MV-4-11 (cell line): ENCODE measurements at places on chromosomes 4 and X.

- no peak for DNase-seq
These were observed 333.3 kb downstream of the BCOR start for GRCh38 chrX:39764441-39764914.

- no peak for DNase-seq
These were observed 68.4 kb downstream of the SLC10A7 start for GRCh38 chr4:146453181-146453807.

GRCh38 chrX:825991-826390, 195.4 kb downstream of the SHOX start:
- no peak for DNase-seq

DNA sequence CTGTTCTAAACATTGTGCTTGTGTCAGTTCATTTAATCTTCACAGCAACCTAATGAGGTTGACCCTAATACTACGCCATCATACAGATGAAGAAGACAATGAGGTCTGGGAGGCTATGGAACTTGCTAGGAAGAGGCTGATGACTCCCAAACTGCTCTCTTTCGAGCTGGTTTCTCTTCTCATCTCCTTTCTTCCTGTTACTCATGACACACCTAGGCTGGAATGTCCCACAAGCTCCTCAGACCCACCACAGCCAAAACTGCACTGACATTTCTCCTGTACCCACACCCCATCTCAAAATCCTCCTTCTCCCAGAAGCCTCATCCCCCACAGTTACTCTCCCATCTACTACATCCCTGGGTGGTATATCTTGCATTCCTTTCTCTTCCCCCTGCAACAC, 27.4 kb upstream of the PJA1 start:
- no peak for DNase-seq

DNA sequence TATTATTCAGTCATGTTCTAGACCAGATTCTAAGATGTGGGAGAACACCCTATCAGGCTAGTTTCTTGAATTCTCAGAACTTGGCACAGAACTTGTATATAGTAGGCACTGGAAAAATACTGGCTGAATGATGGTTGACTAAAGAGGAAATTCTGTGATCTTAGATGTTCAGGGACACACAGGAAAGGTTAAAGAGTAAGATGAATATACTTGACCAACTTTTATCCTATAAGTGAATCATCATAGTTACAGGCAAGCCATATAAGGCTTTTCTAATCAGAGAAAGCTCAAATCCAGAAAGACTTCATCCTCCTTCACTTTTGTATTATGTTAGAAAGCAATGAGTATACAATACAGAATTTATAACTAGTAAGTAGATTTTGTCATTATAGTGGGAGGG, 53.8 kb downstream of the SEPTIN11 start:
- DNase-seq = no peak

DNA sequence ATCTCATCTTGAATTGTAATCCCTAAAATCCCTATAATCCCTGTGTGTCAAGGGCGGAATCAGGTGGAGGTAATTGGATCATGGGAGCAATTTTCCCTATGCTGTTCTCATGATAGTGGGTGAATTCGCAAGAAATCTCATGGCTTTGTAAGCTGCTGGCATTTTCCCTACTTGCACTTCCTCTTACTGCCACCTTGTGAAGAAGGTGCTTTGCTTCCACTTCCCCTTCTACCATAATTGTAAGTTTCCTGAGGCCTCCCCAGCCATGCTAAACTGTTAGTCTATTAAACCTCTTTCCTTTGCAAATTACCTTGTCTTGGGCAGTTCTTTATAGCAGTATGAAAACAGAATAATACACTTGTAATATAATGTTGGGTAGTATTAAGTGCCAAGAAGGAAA, 1087.4 kb upstream of the SLIT2 start:
- DNase-seq = peak; percentile 0

GRCh38 chrX:68725756-68726365, 78.4 kb downstream of the STARD8 start:
- no peak for DNase-seq

- no peak for DNase-seq
These were observed 394.5 kb downstream of the BCOR start for GRCh38 chrX:39703307-39703706.

- no peak for DNase-seq
These were observed 37.9 kb downstream of the FAT1 start for GRCh38 chr4:186685767-186686183.
